GM12864 (cell line): ENCODE measurements at places on chromosomes 1 and 21.

GRCh38 chr1:70071601-70072000, 133.8 kb downstream of the LRRC40 start:
- no peak for DNase-seq

DNA sequence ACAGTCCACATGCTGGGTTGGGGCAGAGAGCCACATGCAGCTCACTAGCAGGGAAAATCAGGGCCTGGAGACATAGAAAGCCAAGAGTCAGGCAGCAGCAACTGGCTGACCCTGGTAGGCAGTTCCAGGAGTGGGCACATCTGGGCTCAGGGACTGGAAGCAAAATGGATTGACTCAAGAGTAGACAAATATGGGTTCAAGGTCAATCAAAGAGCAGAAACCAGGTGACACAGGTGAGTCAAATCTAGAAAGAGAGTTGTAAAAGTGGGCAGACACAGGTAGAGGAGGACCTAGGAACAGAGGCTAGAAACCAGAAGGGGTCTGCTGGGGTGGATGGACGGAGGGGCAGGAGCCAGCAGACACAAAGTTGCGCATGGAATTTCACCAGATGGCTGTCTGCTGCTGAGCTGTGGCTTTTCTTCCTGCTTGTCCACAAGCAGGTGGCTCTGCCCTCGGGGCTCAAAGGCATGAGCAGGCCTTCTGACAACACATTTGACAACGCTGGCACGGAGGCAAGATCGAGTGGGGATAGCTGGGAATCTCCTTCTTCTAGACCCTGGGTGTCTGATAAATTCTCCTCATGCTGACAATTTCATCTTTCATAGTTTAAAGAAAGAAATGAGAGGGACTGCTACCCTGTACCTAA, 40.8 kb upstream of the IGSF3 start:
- no peak for DNase-seq

GRCh38 chr1:205258719-205259118, 31.0 kb downstream of the TMCC2 start:
- DNase-seq: no peak

GRCh38 chr1:67359592-67359991, 51.9 kb downstream of the IL12RB2 start:
- DNase-seq: no peak
